Non-pigmented ciliary epithelial cell (primary cell): ENCODE measurements at places on chromosomes 1 and 21.
A peak's percentile ranks its signal among the peaks of the same experiment; 100 is the strongest.

- DNase-seq: no peak
Measured at GRCh38 chr1:194215448-194215847, 1029.0 kb upstream of the B3GALT2 start.

DNA sequence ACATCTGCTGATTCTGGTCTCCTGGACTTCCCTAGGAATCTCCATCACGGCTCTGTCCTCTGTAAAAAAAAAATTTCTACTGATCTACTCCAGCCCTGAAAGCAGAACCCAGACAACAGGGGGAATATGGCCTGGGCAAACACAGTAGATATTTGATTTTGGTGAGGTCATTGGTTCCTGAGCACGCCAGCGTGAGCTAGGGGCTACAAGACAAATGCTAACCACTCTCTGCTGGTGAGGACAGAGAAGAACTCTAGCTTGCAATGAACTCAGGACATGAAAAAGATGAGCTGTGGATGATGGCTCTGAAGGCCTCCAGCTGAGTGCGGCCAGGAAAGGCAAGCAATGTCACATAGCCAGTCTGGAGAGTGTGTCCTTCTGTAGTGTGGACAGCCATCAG, 17.2 kb upstream of the FYB2 start:
- DNase-seq: no peak

- no peak for DNase-seq
Measured at GRCh38 chr1:27889506-27889905, 17.2 kb downstream of the THEMIS2 start.

DNA sequence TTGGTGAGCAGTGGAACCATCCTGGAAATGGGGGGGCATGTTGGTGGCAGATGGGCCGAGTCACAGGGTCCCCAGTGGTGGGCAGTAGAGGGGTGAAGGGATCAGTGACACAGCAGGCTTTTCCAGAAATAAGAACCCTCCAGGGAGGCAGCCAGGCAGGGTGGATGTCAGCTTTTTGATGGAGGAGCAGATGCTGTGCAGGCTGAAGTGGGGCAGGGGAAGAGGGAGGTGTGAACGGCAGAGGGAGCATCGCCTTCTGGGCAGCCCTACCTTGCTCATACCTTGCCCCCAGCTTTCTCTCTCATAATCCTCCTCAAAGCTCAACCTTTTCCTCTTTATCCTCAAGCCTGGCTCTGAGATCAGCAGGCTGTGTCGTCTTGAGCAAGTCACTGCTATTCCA, 131.8 kb upstream of the IPO9 start:
- DNase-seq: no peak

DNA sequence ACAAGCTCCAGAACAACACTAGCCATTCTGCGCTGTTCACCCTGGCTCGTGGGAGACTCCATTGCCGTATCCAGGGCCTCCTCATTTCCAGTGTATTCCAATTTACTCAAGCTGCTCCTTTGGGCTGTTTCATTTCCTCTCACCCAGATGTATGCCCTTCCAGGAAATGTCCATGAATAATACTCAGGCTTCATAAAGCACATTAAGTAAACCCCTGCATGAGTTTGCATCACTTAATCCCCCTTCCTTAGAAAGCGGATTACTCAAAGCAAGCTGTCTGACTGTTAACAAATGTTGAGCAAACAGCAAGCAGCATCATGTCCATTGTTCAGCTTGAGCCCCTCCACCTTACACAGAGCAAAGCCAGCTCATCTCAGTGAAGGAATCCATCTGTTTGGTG, 403.6 kb upstream of the PBX1 start:
- no peak for DNase-seq

- DNase-seq: no peak
Measured at GRCh38 chr1:23169727-23170335, 1.2 kb upstream of the LUZP1 start.

GRCh38 chr1:220999872-221000863, 120.9 kb downstream of the HLX start:
- DNase-seq: no peak

DNA sequence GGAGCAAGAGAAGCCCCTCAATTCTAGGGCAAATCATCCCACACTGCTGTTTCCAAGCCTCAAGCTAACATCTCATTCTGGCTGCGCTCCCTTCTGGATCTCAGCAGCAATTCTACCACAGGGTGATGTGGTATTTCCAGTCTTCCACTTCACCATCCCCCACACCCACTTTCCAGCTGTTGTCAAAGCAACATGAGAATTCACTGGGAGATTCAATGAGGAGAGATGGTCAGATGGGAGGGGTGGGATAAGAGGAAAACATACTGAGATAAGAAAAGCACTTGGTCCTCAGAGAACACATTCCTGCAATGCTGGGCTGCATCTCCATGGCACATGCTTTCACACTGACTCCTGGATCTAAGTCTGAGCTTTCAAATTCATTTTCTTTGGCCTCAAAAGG, 47.3 kb upstream of the LRRC52 start:
- no peak for DNase-seq

DNA sequence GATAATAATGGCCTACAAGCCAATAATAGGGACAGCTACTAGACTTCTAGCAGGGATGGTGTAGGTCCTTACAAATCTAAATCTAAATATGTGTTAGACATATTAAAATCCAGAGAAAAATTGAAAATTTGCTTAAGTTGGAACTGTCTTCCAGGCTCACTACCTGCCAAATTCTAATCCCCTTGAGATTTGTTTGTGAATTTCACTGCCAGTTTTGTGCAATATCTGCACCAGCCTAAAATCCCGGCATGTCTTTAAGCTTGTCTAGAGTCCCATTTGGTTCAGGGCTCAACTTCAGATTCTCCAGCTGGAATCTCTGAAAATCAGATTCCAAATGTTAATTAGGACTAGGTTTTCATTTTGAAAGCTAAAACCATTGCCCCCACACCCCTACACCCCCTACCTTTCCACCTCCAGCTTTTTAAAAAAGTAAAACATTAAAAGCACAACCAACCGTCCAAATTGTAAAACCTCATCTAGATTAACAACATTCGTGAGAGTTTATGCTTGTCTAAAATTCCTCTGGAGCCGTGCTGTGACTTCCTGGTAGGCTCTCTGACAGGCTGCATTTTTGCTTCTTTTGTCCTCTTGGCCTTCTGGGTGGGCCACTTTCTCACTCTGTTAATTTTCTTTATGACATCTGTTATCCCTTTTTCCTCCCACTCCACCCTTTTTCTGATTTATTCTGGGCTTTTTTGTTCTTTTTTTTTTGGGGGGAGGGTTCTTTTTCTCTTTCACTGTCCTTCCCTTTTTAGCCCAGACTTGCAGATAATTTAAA, 348.7 kb downstream of the PAPPA2 start:
- no peak for DNase-seq

- DNase-seq: no peak
Measured at GRCh38 chr1:67193704-67194103, 27.4 kb downstream of the IL23R start.

DNA sequence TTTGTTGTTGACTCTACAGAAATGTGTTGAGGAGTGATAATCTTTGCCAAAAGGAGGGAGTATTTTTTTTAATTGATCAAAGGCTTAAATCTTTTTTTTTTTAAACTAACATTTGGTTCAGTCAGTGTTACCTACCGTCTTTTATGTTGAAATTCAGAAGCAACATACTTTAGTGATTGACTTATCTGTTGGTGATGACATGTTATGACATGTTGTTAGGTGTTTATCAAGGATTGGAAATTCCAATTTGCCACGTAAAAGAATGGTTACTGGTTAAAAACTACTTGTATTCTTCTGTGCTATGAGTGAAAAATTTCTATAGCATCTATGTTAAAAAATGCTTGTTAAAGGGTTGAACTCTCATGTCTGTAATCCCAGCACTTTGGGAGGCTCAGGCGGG, 61.2 kb downstream of the DNM3 start:
- DNase-seq: no peak

- DNase-seq: no peak
Measured at GRCh38 chr1:165254376-165254775, 102.1 kb downstream of the LMX1A start.

DNA sequence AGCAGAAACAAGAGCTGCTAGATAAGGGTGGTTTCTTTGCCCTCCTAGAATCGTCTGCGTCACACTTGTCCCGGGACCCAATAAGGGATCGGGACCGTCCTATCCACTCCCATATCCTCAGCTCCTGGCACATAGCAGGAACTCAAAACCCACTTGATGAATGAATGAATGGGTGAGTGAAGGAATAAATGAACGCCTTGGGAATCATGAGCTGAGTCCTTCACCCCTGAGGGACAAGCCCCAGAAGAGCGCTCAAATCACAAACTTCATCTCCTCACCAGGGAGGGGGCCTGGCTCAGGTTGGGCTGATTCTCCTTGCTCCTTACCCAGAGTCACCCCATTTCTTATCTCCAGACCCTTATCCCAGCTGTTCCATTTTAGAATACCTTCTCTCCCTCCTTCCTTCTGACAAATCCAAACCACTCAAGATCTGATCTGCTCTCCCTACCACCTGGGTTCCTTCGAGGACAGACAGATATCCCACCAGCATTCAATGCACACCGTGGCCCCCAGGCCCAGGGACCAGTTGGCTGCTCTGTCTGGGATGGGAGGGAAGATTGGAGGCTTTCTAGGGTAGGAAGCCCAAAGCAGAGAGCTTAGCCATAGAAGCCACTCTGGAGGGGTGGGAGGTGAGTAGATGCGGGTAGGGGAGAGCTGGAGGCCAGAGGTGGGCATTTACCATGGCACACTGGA, 643 bp upstream of the MOB3C start:
- no peak for DNase-seq

GRCh38 chr1:33982419-33982818, 118.5 kb downstream of the HMGB4 start:
- DNase-seq: no peak

DNA sequence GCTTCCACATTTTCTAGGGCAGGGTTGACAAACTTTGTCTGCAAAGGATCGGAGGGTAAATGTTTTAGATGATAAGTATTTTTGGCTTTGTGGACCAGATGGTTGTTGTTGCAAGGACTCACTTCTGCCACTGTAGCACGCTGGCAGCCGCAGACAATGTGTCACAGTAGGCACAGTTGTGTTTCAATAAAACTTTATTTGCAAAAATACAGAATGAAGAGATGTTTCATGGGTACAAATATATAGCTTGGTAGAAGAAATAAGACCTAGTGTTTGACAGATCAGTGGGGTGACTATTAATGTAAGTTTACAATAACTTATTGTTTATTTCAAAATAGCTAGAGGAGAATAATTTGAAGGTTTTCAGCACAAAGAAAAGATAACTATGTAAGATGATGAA, 127.8 kb downstream of the GRIK3 start:
- no peak for DNase-seq

DNA sequence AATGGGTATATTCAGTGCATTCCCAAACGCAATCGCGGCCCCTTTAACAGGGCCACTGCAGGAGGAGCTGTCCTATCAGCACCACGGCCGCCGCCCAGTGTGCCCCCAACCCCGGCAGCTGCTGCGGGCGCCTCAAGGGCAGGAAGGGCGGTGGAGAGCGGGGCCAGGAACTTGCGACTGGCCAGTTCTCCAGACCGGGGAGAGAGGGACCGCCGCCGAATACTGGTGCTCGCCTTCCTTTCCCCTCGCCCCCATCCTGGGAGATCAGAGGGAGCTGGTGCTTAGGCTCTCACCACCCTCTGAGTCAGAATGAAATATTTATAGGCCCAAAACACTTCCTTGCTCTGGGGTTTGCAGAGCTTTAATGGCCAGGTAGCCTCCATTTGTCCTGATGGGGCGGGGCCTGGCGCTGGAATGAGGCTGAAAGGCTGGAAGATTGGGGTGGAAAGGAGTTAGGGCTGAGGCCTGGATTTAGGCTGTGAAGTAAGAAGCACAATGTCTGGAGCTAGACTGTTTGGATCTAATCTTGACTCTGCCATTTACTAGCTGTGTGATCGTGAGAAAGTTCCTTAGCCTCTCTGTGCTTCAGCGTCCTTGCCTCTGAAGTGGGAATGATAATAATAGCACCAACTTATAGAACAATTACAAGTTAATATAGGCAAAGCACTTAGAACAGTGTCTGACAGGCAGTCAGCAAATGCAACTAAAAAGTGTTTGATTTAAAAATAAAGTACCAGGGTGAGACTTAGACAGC, 75.5 kb downstream of the NAV1 start:
- DNase-seq: no peak

- peak; percentile 2 for DNase-seq
Measured at GRCh38 chr21:19029816-19030215, 626.2 kb upstream of the TMPRSS15 start.

- DNase-seq: peak; percentile 9
Measured at GRCh38 chr1:32539584-32540571, 651 bp downstream of the ZBTB8A start.

GRCh38 chr1:64173336-64173940, 30.0 kb upstream of the UBE2U start:
- DNase-seq: no peak
